Stimulated activated CD4-positive, alpha-beta T cell treated with anti-CD3 and anti-CD28 coated beads, Interleukin-12 subunit alpha, Interleukin-12 subunit beta, amount 100 ng/mL, for 4 hours (primary cell): ENCODE measurements at places on chromosomes 3 and 15.

DNA sequence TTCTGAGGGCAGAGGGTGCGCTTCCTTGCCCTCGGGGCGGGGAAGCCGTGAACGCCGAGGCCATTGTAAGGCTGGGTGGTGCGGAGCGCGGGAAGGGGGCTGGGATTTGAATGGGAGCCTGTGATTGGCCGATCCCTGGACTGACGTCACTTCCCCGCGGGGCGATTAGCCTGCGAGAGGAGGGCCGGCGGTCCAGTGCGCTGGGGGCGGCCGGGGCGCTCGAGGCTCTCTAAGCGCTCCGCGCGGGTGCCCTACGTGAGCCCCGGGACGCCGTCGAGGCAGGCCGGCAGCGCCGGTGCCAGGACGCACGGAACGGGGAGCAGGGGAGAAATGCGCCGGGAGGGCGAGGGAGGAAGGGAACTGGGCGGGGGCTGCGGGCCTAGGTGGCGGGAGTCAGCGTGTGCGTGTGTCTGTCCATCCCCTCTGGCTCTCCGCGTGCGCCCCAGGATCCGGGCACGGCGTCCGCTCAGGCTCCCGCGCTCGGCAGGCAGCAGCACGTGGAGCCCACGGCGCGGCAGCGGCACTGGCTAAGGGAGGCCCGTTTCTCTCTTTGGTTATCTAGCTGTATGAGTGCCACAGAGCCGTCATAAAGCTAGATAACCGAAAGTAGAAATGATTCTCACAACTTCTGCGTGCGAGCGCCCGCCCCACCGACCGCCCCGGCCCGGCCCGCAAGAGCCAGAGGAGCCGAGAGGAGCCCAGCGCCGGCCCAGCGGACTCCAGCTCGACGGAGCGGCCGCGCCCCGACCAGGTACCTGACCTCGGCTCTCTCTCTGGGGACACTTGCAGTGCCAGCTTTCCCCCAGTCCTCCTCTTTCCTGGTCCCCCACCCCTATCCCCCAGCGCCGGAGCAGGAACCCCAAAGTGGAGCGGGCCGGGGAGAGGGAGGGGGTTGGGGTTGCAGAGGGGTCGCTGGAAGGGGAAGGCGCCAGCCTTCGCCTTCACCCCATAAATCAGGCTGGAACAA, 33.1 kb upstream of the POLG start:
- no peak for DNase-seq

- peak; percentile 26 for DNase-seq
These were observed 27.6 kb downstream of the RFT1 start for GRCh38 chr3:53102601-53103147.

GRCh38 chr15:87938031-87938430, 318.5 kb downstream of the NTRK3 start:
- DNase-seq = no peak

- DNase-seq = no peak
These were observed 168.5 kb upstream of the NSMCE3 start for GRCh38 chr15:29437888-29438702.

GRCh38 chr3:189988854-189989253, 131.8 kb downstream of the P3H2 start:
- no peak for DNase-seq

GRCh38 chr3:183554377-183554776, 1.1 kb downstream of the KLHL6 start:
- no peak for DNase-seq

GRCh38 chr3:12194669-12195161, 36.0 kb upstream of the TIMP4 start:
- peak; percentile 22 for DNase-seq

- no peak for DNase-seq
These were observed 29.0 kb downstream of the KY start for GRCh38 chr3:134621854-134622253.

GRCh38 chr3:155391551-155391958, 98.1 kb upstream of the STRIT1 start:
- no peak for DNase-seq

GRCh38 chr3:161556533-161556932, 59.9 kb downstream of the OTOL1 start:
- no peak for DNase-seq

- DNase-seq = no peak
These were observed 195.5 kb upstream of the MBNL1 start for GRCh38 chr3:152073267-152073666.

GRCh38 chr15:98610991-98611390, 37.3 kb upstream of the IGF1R start:
- DNase-seq = no peak

GRCh38 chr3:164375995-164376394, 702.3 kb downstream of the SI start:
- no peak for DNase-seq
